Umbilical cord (tissue), 2 donors: ENCODE measurements at places on chromosomes 5 and 9.

DNA sequence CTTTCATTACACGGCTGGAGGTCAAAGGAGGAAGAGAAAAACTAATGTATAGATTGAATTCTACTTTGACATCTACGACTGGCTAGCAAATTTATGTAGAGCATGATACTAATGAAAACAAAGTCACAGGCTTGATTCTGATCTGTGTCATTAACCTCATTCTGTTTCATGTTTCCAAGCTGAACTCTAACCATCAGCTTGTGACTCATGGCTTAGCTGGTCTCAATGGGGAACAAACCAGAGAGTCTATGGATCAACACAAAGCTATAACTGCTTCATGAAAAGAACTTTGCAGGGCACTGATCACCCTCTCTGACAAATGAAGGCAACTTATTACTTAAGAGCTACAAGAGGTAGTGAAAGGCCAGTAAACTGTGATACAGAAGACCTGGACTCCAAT is 23.6 kb upstream of the PDE4D start:
- no peak for DNase-seq

DNA sequence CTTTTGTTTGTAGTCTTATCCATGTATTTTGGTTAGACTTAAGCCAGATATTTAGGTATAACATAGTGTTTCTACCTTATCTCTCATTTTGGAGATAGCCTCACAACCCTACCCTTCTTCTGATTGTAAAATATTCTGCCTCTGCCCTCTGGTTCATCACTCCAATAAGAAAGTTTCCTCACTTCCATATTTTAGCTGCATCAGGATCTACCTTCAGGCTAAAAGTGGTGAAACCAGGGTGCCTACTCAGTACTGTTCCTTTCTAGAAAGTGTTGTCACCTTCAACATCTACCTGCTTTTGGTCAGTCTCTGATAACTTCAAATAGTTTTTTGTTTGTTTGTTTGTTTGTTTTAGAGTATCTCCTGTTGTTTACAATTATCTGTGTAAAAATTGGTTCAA is 294.6 kb downstream of the ANXA1 start:
- DNase-seq: no peak

DNA sequence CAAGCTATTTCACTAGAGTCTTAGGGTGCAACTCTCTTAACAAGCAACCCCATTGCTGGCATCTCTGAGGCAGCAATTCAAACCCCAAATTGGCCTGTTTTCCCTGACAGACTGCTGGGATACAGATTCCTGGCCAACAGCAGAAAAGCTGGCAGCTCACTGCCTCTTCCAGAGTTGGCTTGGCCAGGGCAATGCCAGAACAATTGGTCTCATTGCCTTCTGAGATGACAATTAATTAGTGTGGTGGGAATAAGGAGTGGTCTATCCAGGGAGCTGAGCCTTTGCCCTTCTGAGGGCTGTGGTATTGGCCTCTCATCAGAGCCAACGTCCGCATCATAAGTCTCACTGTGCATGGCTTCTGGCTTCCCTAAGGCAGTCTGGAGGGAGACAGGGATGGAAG is 183.2 kb downstream of the GNAQ start:
- DNase-seq: no peak

DNA sequence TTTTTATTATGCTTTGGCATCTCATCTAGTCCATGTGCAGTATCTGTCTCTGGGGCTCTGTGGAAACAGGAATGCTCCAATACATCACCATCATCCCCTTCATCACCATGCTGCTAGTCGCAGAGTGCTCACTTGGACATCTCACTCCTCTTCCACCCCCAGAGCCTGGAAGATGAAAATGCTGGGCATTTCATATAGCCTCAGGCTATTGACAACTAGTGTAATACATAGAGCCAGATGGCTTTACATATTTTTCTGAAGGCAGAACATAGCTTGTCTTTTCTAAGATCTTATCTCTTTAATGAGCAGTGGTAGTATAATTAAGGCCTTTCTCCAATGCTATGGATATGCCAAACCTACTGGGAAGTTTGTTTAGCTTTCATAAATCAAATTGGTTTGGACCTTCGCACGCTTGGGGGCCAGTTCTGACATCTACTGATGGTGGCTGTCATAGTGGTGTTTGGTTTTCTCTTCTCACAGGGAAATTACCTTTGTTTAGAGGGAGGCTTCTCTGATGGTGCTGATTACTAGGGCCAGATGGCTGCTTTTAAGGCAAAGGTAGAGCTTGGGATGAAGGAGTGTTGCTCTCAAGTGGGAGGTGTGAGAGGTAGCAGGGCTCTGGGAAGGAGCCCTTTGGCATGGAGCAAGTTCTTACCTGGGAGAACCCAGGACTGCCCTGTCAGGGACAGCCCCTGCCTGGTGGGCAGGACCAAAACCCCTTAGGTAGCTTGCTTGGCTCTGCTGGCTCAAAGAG is 63.1 kb upstream of the CXCL14 start:
- peak; percentile 72 for DNase-seq

DNA sequence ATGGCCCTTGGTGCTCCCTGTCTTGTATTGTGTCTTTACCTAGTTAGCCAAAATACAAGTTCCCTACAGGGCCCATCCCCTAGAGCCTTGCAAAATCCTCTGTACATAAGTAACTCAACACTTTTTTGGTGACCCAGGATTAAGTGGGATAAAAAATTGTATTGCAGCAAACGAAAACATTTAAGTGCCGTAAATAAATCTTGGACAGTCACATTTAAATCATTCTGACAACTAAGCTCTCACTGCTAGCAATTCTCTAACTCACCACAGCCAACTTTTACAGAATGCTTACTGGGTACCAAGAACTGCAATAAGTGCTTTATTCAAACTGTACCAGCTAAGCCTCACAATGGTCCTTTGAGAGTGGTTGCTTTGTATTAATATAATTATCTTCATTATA is 56.6 kb downstream of the GNAQ start:
- no peak for DNase-seq

DNA sequence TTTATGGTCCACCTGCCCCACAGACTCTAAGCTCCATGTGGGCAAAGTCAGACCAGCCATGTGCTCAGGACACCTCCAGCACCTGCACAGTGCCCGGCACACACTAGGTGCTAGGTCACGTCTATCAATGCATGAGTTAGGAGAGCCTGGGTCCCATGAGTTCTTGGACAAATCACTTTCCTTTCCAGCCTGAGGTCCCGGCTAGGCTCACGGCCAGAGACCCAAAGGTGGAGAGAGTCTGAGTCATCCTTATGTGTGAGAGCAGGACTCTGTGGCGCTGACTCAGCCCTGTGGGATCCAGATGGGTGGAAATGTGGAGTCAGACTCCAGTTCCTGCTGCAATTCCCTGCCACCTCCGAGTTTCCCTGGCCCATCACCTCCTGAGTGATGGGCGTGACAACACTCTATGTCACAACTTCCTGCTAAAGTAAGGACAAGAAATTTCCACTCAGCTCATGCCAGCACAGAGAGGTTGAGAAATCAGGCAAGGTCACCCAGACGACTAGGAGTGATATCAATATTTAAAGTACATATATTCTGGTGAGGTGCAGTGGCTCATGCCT is 2.5 kb upstream of the ST6GALNAC4 start:
- peak; percentile 88 for DNase-seq

DNA sequence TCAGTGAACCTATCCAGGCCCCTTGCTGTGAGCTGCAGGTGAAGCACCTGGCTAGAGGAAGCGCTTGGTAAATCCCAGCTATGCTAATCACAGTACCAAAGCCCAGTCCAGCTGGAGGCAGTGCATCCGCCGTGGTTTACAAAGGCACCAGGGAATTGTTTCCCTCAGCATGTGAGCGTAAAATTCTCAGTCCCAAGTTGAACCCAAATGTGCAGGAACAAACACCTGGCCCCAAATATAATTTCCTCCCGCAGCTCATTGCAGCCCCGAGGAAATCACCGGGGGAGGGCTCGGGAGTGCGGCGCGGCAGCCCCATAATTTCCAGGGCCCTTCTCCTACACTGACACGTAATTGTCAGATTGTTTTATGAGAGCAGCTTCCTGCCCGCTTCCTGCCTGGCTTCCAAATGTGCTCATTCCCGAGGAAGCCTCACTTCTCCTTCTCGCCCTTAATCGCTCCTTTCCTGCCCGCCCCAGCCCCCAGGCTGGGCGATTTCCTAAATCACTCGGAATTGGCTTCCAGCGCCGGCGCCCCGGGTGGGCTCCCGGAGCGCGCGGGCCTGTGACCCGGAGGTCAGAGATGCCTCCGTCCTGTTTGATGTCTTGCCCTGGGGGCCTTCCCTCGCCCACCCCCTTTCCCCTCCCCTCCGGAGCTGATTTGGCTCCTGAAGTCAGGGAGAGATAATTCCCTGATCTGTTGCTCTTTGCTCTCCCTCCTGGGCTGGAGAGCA is 134.4 kb downstream of the FGF1 start:
- DNase-seq: no peak

DNA sequence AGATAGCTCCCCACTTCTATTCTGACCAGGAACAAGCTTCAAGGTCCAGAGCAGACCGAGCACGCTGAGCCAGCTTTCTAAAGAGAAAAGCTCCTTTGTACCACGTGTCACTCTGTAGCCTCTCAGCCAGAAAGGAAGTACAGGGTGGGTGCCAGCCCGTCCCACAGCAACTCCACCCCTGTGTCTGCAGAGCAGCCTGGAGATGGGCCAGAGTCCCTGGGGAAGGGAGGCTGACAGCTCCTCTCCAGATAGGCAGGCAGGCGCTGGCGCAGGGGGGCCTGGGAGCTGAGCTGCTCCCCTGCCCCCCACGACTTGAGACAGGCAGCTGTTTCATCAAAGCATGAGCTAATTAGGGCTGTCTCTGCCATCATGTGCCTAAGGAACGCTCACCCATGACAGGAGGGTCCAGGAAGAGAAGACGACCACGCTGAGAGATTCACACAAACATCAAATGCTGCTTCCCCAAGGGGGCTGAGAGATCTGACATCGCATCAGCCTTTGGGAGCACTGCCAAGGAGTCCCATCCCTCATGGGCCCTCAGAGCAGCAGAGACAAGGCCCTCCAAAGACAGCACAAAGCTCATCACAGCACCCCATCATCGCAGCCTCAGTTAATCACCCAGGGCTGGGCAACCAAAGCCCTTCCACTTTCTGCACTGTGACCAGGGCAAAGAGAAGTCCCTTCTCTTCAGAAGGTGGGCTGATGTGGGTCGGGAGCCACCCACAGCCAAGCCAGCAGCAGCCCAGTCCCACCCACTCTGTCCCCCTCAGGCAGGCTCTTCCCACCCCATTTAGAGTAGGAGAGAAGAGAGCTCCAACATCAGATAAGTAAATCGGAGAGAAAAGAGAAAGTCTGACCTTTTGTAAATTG is 78.5 kb upstream of the LRRTM2 start:
- DNase-seq: peak; percentile 97

DNA sequence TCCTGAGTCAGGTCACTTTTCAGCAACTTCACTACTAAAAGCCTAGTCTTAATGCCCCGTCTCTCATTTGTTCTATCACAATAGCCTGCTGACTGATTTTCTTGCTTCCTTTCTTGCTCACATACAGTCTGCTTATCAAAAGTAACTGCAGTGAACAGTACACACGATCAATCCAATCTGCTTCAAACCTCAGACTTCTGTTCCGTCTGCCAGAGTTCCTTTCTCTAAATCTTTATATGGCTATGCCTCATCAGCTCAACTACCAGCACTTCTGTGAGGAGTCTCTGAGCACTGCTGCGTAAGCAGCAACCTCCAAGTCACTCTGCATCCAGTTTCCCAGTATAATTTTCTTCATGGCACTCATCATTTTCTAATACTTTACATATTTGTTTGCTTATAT is 34.8 kb upstream of the PUM3 start:
- DNase-seq: no peak

- DNase-seq: no peak
Observed at GRCh38 chr5:179231309-179231708, 114.0 kb downstream of the ADAMTS2 start.

DNA sequence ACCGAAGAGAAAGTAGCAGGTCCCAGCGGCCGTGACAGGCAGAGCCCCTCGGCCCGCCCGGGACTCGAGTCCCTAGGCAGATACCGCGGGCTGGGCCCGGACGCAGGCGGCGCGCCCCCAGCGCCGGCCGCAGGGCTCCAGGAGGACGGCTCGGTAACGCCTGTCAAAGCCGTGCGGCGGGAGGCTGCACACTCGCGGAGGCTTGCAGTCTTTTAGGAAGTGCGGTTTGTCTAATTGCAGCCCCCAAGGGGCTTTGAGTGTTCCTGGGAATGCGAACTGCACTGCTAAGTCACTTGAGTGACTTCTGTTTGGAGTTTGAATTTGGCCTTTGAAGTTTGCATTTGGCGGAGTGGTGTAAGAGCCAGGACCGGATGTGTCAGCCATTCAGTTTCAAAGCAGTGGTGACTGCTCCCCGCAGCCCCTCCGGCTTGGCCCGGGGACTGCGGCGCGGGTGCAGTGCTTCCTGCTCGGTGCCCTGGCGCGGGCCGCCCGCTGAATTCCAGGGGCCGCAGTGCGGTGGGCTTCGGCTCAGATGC is 1.3 kb downstream of the MAP3K1 start:
- peak; percentile 68 for DNase-seq

DNA sequence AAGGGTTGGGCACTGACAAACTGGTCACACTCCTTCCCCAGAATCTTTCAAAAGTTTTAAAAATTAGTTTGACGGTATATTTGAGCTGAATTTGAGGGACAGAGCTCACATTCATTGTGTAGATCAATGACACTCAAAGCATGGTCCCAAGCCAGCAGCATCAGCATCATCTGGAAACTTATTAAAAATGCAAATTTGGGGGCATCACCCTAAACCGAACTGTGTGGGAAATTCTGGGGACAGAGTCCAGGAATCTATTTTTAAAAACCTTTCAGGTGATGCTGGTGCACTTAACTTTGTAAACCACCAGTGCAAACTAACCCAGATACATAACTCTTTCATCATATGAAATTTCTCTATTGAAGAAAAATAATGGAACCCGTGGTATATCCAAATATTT is 58.1 kb upstream of the MTAP start:
- no peak for DNase-seq

- no peak for DNase-seq
Observed at GRCh38 chr5:1888541-1889251, 6.0 kb upstream of the IRX4 start.

DNA sequence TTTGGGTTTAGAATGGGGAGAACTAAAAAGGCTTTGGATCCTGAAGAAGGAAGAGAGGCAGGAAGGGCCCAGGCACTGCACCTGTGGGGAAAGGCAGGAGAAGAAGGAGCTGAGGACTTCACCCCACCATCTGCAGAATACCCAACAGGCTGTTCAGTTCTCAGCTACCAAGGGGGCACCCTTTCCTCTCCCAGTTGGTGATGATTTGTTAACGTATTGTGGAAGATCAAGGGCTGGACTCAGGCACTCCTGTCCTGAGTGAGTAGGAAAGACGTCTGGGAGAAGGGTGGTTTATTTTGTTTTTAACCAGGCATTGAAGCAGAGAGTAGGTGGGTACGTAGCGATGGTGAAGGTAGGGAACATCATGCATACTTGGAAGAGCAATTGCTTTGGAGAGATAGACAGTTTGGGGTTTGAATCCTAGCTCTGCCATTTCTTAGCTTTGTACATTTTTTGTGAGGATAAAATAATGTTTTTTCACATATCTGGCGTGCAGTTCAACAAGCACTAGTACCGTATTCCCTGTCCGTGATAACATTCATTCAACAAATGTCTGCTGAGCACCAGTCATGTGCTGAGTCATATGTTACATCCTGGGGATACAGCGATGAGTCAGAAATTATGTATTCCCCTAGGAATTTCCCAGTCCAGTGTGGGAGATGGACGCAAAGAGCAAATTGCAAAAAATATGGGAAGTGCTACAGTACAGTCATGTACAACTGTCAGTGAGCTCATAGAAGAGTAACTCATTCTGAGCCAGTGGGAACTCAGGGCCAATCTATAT is 2.1 kb downstream of the MSANTD3 start:
- peak; percentile 93 for DNase-seq

GRCh38 chr5:39319395-39319794 is 44.9 kb downstream of the C9 start:
- DNase-seq: no peak
